ENCODE measurements at places on chromosomes 4 and X.

- DNase-seq, result no peak
Measured at GRCh38 chr4:180967936-180968335, 1275.3 kb upstream of the TENM3 start.

- DNase-seq, result no peak
Measured at GRCh38 chrX:72002875-72003274, 92.2 kb downstream of the NHSL2 start.

- no peak for DNase-seq
Measured at GRCh38 chr4:126755506-126755905, 877.3 kb upstream of the INTU start.

DNA sequence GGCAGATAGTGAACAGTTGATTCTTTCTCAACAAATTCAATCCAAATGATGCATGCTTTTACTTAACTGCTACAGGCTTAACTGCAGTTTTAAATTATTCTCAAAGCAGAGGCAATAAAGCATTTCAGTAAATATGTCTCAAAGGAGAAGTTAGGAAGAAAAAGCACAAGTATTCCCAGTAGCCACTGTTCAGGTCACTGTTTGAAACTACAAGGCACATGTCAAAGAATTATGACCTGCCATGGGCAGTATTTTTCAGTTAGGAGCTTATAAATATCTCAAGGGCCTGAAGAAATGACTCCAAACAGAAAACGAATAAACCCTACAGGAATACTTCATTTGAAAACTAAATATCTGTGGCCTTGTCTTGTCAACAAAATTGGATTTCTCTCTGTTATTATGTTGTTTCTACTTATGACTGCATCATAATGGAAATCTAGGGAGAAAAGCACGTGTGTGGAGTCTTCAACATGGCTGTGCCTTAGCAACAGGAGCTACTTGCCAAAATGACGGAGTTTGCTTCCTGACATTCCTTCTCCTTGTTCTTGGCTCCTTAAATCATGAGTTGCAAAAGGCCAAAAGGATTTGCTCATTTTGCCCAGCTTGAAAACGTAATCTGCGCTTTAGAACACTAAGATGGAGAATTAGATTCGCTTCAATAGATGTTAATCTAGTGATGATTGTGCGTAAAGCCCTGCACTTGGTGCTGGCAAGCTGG is 67.6 kb upstream of the GPR101 start:
- DNase-seq, result no peak

- DNase-seq, result no peak
Measured at GRCh38 chrX:133171962-133172708, 46.0 kb downstream of the TFDP3 start.

All from stimulated activated CD4-positive, alpha-beta T cell treated with anti-CD3 and anti-CD28 coated beads, Interleukin-15, amount 100 ng/mL, for 24 hours (primary cell).